Breast epithelium (tissue), 4 donors: ENCODE measurements at places on chromosomes 3 and 15. TPM values are rescaled to one million over a fixed set of nuclear protein-coding genes. Genes with fewer than 3 reads are reported as not detected.
A peak's percentile ranks its signal among the peaks of the same experiment; 100 is the strongest.

DNA sequence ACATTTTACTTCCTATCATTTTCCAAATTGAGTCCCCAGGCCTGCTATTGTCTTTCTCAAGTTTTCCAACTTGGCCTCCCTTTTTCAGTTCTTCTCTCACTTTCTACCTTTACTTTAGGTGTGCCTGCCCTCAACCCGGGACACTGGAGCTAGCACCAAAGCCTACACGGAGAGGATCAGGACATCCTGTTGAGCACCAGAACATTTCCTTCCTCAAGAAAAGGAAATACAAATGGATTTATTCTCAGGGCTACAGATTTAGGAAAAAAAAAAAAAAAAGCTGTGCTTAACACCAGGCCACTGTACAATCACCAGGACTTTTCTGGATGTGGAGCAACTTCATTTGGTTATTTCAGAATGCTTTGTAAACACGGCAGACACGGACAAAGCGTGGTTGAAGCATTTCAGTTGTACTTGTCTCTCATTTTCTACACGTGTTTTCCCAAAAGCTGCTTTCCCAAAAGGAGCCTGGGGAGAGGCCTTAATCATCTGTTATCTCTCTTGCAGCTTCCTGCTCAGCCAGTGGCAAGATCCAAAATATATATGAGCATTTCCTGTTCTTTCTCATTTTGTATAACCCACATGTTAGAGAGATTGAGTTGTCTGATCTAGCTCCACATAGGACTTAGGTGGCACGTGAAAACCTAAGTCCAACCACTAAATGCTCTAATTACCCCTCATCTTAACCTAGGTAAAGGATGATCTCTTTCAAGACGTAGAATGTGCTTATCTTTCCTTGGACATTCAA is 15.5 kb upstream of the ATP1B3 start:
- no peak overlapping the region for H3K4me3 ChIP-seq
- peak overlapping the region; percentile 19 for H3K27ac ChIP-seq
- no peak for DNase-seq
- H3K36me3 ChIP-seq = no peaks in the 10 kb centered on the region

AQP9 gene
- total RNA-seq = 1.3 TPM

DNA sequence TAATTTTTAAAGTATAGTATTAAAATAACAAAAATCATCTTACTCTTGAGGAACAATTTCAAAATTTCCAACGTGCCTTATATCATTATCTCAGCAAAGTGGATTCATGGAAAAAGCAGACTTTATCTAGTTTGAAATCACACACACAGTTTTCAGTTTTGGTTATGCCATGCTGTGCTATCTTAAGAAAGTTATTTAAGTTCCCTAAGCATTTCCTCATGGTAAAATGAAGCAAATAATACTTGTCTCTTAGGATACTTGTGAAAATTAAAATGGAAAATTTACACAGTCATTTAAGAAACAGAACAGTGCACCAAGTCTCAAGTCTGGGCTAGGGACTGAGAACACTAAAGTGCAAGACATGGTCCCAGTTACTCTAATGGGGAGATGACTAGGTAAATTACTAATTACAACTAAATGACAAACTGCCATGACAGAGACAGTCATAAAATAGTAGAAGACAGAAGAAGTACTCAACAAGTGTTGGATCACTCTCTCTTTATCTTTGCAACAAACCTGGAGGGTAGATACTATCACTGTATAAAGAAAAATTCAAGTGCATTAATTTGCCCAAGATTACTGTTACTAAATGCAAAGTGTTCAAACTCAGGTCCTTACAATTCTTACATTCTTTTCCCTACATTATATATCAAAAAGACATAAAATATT is 44.8 kb downstream of the DMXL2 start:
- H3K4me3 ChIP-seq = no peak overlapping the region
- no peaks in the 10 kb centered on the region for H3K27me3 ChIP-seq
- no peak for DNase-seq
- H3K4me1 ChIP-seq = no peaks in the 10 kb centered on the region
- no peak overlapping the region for H3K27ac ChIP-seq

- H3K27ac ChIP-seq = no peak overlapping the region
- H3K36me3 ChIP-seq = no peaks in the 10 kb centered on the region
- no peak overlapping the region for H3K4me3 ChIP-seq
Observed at GRCh38 chr3:24929521-24929920, 434.9 kb upstream of the THRB start.

DNA sequence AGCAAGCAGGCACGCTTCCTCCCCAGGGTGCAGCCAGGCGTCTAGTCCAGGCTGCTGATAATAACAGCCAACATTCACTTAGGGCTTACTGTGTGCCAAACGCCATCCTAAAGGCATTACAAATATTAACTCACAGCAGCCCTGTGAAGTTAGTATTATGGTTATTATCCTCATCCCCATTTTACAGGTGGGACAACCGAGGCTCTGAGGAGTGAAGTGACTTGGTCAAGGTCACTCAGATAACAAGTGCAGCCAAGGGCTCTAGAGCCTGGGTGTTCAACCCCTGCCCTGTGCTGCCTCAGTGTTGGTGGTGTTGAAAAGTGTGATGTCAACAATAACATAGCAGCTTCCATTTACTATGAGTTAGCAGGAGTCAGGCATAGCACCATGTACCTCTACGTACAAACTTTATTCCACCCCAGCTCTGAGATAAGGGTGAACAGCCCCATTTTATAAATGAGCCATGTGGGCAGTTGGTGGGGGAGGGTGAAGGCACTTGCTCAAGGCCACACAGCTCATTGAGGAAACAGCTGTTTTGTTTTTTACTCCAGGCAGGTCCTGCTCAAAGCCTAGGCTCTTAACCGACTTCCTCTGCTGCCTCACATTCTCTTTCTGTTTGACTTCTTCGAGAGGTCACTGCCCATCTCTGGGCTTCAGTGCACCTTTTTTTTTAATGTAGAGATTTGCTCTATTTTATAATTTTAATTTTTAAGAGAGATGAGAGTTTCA is 24.0 kb upstream of the TRH start:
- no peaks in the 10 kb centered on the region for H3K4me1 ChIP-seq
- no peak overlapping the region for H3K27ac ChIP-seq
- no peaks in the 10 kb centered on the region for H3K36me3 ChIP-seq
- no peaks in the 10 kb centered on the region for H3K27me3 ChIP-seq
- H3K4me3 ChIP-seq = no peak overlapping the region
- no peak for DNase-seq

SLC22A13 gene
- not detected for total RNA-seq

SLC49A4 gene
- 17.7 TPM for total RNA-seq
